ENCODE measurements at places on chromosomes 6 and 20.

DNA sequence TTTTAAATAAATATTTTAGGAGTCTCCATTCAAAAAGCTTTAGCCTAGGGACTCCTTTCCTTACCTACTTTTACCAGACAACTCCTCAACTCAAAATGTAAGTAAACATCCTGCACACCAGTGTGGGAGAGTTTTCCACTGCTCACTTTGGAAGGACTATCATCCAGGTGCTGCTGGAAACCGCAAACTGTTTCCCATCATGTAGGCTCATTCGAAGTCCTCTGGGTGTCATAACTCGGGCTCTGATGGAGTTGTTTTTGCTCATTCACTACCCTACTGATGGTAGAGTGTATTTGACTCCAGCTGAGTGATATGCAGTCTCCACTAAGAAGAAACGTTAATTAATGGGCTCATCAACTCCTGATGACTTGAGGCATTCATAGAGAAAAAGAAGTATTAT is 136.5 kb upstream of the AKAP12 start:
- no peak for DNase-seq

- DNase-seq, result no peak
Measured at GRCh38 chr20:4150070-4150441, 134.7 kb upstream of the RNF24 start.

DNA sequence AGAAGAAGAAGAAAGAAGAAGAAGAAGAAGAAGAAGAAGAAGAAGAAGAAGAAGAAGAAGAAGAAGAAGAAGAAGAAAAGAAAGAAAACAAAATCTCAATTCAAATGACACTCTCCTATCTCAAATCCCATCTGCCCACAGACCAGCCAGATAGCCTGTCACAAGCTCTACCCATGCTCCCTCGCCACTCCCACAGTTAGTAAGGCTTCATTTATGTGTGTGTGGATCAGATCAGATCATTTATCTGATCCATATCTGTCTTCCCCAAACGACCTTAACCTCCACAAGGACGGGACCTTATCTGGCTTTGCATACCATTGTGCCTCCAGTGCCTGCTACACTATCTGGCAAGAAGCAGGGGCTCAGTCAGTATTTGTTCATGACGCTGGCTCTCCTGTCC is 81.9 kb upstream of the RREB1 start:
- no peak for DNase-seq

- no peak for DNase-seq
Measured at GRCh38 chr6:85402071-85402470, 47.8 kb upstream of the NT5E start.

DNA sequence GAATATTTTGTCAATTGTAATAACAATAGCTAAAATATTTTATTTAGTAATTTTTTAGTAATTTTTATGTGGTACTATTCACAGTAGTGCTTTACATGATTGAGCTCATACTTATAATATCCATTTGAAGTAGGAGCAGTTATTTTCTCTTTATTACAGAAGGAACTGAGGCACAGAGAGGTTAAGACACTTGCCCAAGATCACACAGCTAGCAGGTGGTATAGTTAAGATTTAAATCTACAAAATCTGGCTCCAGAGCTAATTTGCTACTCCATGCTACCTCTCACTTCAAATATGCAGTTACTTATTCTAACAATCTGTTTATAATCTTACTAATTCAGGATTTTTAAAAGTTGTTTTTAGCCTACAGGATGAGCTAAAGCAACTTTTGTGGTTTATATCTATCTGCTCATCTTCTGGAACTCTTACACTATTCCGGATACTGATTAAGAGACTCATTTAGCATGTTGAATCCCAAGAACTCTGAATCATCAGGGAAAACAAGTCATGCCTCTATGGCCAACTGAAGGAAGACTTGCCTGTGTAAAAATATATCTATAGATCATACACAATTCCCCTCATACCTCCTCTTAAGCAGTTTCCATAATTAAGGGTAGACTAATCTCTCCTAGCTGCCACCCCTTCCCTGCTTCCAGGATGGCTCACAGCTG is 324.2 kb downstream of the UBE3D start:
- DNase-seq, result no peak

DNA sequence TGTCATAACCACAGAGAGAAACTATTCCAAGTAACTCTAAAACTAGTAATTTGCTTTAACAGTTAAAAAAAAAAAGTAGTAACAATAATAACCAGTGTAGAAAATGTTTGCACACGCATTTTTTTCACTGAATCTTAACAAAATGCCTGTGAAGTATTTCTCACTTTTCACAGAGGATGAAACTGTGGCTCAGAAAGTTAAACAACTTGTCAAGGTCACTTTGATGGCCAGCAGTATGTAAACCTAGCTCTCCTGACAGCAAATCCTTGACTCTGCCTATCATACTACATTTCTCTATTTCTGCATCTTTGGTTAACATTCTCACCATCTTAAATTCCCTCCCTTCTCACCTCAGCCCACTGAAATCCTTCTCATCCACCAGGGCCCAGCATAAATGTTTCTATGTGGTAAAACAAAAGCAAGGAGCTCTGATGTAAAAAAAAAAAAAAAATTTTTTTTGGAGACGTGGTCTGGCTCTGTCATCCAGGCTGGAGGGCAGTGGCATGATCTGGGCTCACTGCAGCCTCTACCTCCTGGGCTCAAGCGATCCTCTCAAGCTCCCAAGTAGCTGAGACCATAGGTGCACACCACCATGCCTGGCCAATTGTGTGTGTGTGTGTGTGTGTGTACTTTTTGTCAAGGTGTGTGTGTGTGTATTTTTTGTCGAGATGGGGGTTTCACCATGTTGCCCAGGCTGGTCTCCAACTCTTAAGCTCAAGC is 26.1 kb upstream of the ZC3H12D start:
- DNase-seq, result no peak
